ENCODE measurements at places on chromosomes 3 and 15.

- DNase-seq: no peak
These were observed 30.6 kb upstream of the ADAMTS7 start for GRCh38 chr15:78841891-78842290.

DNA sequence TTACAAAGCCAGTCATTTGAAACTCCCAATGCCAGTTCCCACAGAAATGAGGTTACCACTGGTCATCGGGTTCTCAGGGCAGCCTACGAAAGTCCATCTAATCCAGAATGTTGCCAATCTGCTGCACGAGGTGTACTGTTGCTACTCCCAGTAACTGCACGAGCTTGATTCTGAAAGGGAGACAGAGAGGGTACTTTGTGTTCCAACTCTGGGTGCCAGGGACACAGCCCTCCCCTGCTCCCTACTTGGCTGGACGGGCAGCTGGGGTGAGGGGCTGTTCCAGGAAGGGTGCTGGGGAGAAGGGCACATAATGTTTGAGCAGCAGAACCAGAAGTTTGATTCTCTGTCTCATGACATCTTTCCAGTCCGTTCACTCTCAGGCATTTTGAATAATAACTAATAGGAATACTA, 27.1 kb upstream of the OSBPL11 start:
- no peak for DNase-seq

- DNase-seq: no peak
These were observed 337.4 kb upstream of the TPRG1 start for GRCh38 chr3:188834349-188834748.

GRCh38 chr3:128344052-128344735, 122.5 kb downstream of the DNAJB8 start:
- DNase-seq: no peak

DNA sequence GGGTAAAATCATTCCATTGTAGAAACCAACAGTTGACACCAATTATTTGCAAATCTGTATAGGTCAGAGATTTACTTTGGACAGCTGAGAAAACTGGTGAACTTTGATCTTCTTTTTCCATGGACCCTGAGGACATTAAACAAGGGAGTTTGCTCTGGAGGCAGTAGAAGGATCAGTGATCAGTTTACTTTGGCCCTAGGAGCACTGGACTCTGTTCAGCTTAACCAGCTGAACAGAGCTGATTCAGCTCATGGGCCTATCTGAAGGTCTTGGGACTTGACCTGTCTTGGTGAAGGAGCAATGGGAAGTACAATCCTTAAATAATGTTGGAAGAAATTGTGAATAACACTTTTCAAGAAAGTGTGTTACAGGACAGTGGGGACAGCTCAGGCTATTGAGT, 15.2 kb upstream of the TF start:
- DNase-seq: no peak

- DNase-seq: no peak
These were observed 501.4 kb downstream of the NSUN3 start for GRCh38 chr3:94564247-94564646.

- DNase-seq: no peak
These were observed 153.6 kb downstream of the AKAP13 start for GRCh38 chr15:85534031-85534430.

GRCh38 chr15:78778422-78778821, 32.8 kb downstream of the ADAMTS7 start:
- no peak for DNase-seq

GRCh38 chr3:32455609-32456428, 46.8 kb downstream of the CMTM6 start:
- DNase-seq: no peak

DNA sequence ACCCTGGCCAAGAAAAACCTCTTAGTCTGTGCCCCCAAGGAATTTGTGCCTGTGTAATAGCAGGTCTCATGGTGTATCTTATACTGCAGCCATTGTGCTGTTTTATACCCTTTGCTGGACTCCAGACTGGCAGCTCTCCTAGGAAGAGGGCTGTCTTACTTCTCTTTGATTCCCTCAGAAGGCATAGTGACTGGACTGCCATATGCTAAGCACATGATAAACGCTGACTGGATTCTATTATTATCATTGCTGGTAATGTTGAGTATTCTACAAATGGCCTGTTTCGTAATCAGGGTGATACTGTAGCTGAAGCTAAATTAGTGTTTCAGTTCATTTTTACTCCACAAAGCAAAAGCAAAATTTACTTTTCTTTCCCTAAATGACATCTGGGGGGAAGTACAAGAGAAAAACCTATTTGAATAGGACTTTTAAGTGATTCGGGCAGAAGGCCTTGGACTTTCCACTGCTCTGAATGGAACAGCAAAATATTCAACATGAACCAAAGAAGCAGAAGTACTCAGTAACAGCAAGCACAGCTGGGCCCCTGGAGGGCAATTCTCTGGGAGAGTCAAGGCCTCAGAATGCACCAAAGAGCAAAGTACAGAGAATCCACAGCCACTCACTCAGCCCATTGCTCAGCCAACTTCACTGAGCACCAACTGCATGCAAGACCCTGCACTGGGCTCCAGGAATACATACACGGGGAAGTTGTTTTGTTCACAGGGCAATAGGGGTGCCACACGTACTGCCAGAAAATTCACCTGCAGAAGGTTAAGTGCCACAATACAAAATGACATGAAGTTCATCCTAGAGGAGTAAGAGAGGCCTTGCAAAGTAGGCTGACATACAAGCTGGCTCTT, 7.9 kb upstream of the BCL2A1 start:
- no peak for DNase-seq

DNA sequence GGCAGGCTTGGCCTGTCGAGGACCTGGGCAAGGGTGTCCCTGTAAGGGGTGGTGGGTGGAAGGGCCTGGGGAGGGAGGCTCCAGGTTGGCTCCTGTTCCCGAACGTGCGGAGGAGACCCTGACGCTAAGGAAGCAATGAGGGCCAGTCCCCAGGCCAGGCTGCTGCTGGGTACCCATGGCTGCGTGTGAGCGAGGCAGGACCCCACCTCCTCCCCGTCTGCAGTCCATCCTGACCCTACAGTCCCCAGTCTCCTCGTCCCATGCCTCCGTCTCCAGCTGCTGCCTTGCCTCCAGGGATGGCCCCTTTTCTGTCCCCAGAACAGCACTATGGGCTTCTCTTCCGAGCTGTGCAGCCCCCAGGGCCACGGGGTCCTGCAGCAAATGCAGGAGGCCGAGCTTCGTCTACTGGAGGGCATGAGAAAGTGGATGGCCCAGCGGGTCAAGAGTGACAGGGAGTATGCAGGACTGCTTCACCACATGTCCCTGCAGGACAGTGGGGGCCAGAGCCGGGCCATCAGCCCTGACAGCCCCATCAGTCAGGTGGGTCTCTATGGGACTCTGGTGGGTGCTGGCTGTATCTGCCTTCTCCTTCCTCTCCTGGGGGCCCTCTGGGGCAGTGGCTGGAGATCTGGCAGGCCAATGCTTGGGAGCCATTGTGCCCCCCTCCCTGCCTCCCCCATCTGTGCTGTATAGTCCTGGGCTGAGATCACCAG, 571 bp downstream of the FES start:
- no peak for DNase-seq

DNA sequence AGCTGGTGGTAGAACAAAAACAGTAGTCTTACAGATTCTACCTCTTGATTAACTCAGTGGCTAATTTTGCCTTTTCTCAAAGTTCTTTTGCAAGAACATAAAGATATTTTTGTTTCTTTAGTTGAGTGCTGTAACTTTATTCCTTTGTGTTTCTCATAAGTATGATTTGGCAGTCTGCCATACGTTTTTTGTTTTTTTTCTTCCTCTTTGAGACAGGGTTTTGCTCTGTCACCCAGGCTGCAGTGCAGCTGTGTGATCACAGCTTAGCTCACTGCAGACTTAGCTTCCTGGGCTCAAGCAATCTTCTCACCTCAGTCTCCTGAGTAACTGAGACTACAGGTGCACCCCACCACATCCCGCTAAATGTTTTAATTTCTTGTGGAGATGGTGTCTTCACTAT, 22.4 kb downstream of the B3GNT5 start:
- DNase-seq: no peak

- no peak for DNase-seq
These were observed 23.8 kb downstream of the MAP6D1 start for GRCh38 chr3:183801601-183802000.

DNA sequence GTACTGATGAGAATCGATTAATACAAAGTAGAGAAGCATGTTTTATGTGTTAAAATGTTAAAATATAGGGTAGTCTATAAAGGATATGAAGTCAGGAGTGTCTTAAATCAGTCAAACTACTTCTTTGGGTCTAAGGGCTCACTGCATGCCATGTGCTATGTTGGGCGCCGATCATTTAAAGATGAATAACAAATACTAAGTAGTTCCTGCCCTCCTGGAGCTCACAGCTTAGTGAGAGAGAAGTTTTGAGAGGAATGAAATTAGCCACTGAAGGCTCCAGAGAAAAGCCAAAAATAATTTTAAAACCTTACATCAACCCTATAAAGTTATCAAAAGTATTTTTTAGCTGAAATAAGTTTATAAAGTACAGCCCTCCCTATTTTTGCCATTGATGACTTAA, 44.5 kb downstream of the BLM start:
- no peak for DNase-seq

DNA sequence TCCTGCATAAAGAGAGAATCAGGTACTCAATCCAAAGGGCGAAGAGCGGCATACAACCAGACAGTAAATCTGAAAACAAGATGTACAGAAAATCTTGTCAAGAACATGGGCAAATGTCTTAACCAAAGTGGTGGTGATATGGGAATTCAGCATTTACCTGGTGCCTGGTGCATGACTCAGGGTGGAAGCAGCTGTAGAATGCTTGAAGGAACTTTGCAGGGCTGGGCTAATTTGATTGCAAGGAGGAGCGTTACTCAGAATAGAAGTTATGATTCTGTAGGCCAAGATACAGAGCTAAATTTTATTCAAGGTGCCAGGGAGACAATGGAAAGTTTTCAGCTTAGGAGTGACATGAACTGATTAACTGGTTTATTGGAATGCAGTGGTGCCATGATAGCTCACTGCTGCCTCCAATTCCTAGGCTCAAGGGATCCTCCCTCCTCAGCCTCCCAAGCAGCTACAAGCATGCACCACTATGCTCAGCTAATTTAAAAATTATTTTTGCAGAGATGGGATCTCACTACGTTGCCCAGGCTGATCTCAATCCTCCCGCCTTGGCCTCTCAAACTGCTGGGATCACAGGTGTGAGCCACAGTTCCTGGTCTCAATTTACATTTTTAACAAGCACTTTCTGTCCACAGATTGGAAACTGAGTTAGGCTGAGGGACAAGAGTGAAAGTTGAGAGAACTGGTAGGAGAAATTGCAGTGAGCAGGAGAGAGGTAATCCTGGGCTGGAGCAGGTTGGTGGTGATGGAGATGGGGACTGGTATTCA, 91.5 kb upstream of the TBC1D5 start:
- no peak for DNase-seq

DNA sequence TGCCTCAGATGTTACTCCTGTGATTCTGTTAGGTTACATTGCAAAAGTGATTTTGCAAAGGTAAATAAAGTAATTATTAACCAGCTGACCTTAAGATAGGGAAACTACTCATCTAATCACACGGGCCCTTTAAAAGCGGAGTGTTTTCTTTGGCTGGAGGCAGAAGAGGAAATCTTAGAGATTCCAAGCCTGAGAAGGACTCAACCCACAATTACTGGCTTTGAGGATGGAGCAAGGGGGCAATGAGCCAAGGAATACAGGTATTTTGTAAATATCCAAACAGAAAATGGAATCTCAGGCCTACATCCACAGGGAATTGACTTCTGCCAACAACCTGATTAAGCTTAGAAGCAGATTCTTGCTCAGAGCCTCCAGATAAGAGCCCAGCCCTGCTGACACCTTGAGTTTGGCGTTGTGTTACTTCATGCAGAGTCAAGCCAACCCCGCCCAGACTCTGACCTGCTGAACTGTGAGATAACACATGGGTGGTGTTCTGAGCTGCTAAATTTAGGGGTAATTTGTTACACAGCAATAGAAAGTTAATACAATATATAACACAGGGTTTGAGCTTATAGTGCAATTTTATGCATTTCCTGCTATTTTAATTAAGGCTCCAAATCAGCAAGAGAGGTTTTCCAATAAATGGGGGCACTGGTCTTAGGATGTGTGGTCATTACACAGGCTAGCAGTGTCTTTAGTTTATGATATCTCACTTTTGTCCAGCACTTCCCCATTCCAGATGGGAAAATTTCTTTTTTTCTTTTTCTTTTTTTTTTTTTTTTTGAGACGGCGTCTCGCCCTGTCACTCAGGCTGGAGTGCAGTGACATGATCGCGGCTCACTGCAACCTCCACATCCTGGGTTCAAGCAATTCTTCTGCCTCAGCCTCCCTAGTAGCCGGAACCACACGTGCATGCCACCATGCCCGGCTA, 19.5 kb downstream of the NFKBIZ start:
- DNase-seq: no peak

DNA sequence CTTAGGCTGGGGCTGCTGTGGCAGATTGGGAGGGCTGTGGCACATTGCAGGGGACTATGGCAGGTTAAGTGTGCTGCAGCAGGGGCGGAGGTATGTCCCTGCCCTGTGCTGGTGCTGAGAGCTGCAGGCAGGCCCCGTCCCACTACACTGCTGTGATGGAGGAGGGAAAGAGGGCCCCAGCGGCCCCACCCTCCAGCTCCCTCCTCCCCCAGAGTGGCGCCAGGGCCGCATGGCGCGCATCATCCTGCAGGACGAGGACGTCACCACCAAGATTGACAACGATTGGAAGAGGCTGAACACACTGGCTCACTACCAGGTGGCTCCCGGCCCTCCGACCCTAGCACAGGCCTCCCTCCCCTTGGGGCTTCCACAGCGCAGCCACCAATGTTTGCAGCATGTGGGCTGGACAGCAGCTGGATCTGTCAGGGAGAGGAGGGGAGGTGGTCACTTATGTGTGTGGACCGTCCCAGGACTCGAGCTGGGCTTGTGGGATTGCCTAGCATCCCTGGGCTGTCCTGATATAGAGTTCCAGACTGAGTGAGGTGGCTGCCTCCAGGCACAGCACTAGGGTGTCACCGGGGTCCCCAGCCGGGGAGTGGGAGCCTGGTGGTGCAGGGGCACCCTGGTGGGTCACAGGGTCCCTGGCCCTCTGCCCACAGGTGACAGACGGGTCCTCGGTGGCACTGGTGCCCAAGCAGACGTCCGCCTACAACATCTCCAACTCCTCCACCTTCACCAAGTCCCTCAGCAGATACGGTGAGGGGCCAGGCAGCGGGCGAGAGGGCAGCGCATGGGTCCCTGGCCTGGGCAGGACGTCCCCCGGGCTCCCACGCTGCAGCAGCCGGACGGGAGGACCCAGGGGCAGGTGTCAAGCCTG, 46.1 kb downstream of the PLXNA1 start:
- DNase-seq: no peak

GRCh38 chr15:57149196-57149595, 227.1 kb upstream of the CGNL1 start:
- no peak for DNase-seq

DNA sequence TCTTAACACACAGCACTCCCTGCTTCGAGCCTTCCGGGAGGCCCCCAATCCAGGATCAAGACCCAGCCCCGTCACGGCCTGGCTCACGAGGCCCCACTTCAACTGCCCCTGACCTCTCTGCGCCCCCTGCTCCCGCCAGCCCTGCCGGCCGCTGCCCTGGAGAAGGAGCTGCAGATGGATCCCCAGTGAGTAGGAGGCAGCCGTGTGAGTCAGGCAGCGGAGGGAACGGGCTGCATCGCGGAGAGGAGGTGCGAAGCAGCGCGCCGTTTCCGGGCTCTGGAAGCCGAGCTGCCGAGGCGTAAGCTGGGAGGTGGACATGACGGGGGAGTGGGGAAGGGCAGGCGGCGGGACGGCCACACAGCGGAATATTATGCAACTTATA, 133.4 kb downstream of the TPRA1 start:
- no peak for DNase-seq

All from NCI-H1694 treated with DMSO at 0.1 percent for 48 hours (cell line).